ENCODE measurements at places on chromosomes 2 and 18. TPM values are rescaled to one million over a fixed set of nuclear protein-coding genes. Genes with fewer than 3 reads are reported as not detected.

Gene KCNS3
- total RNA-seq = 30.2 TPM

Gene PIKFYVE
- 22.2 TPM for total RNA-seq

Gene POTEJ
- not detected for total RNA-seq

Gene RPL31
- total RNA-seq = 1,183 TPM

Gene FSHR
- total RNA-seq = not detected

Gene TTN
- total RNA-seq = 20.2 TPM

Gene SPP2
- not detected for total RNA-seq

Gene MREG
- total RNA-seq = 1.1 TPM

Gene AQP12B
- total RNA-seq = not detected

Gene IL1RL1
- 8.0 TPM for total RNA-seq

Gene KIAA2012
- total RNA-seq = 0.16 TPM

Gene POTEE
- total RNA-seq = not detected

Gene SP140L
- 8.2 TPM for total RNA-seq

Gene ASAP2
- 27.8 TPM for total RNA-seq

Gene STON1
- 218 TPM for total RNA-seq

Gene SULT1C4
- 7.2 TPM for total RNA-seq

Gene TTR
- not detected for total RNA-seq

Gene SLC9A2
- total RNA-seq = under 0.01 TPM

Gene NXPH2
- not detected for total RNA-seq

Gene LRP2
- total RNA-seq = not detected

Gene GKN2
- not detected for total RNA-seq

Gene WDFY1
- total RNA-seq = 24.3 TPM

All from sigmoid colon (tissue), 7 donors.